ENCODE measurements at places on chromosomes 4 and X. TPM values are rescaled to one million over a fixed set of nuclear protein-coding genes. Genes with fewer than 3 reads are reported as not detected.

GRCh38 chr4:104549736-104550135, 55.0 kb upstream of the CXXC4 start:
- no peak for DNase-seq

DNA sequence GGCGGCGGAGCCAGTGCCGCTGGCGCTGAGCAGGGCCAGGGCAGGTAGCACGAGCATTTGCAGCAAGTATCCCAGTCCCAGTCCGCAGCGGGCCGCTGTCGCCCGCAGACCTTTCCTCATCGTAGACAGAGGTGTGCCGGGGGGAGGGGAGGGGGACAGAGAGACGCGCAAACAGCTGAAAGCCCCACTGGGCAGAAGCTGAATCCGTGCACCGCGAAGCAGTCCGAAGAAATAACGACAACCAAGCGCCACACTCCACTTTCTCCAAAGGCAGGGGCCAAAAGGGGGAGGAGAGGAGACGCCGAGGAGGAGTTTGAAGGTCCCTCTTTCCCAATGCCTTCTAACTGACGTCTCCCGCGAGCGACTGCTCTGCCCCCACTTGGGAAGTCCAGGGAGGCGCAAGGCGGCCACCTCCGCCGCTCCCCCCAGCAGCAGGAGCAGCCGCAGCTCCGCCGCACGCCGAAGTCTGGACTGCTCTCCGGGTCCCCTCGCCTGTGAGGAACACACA, at the start of gene UNC5C:
UNC5C (minus strand) TSS at position 236 of the 508 bp plus-strand sequence.
- DNase-seq = peak; percentile 94

DNA sequence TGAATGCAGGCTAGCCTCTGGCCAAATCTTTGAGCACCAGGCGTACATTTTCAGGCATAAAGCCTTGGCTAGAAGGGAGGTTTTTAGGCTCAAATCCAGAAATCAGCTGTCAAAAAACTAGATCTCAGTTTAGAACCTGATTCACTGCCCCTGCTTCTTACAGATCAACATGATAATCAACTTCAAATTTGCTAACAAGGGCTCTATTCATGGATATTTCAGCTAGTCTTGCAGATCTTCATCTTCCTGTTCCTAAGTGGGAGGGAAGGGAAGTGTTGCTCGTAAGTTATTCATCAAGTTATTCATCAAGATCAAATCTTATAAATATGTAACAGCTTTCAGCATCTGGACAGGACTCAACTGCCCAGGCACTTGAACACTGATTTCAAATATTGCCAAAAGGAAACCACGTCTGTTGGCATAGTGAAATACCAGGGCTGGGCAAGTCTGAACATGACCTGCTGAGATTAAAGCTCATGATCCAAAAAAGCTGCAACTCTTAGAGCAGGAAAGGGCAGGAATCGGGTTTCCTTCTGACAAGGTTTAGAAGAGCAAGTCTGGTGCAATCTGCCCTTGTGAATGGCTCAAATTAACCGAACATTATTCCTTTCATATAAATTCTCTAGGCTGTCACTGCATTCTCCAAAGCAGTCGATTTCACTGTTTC, 200.3 kb downstream of the PDGFC start:
- no peak for DNase-seq

CACNA1F gene
- 0.78 TPM for total RNA-seq

GRCh38 chr4:113958766-113959538, 20.5 kb downstream of the ARSJ start:
- no peak for DNase-seq
